ENCODE measurements at places on chromosomes 6 and 20.
A peak's percentile ranks its signal among the peaks of the same experiment; 100 is the strongest.

DNA sequence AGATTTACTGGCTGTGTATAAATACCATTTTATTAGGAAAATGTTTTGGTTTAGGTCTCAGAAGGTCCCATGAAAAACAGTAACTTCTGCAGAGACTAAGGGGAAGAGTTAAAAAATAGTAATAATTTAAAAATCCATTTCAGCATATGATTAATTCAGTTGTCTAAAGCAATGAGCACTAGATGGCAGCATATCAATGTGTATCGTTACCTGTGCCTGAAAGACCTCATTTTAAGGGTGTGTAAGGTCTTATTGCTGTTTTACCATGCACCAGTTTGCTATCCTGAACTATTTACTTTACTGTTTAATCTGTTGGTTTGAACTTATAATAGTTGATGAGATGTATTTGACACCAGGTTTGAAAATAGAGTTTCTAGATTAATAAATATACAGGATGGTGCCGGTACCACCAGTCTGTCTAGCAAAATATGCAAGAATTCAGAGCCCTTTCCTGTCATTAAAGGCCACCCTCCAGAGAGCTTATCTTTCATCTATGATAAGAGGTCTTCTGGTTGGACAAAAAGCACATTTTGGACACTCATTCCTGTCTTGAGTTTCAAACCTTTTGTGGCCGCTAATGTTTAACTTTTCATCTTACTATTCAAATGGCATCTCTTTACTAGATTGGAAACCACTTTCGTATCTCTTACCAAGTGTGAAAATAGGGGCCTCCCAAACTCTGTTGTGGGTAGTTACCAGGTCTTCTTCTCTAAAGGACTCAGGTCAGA is 8.9 kb upstream of the AHI1 start:
- peak; percentile 30 for DNase-seq

DNA sequence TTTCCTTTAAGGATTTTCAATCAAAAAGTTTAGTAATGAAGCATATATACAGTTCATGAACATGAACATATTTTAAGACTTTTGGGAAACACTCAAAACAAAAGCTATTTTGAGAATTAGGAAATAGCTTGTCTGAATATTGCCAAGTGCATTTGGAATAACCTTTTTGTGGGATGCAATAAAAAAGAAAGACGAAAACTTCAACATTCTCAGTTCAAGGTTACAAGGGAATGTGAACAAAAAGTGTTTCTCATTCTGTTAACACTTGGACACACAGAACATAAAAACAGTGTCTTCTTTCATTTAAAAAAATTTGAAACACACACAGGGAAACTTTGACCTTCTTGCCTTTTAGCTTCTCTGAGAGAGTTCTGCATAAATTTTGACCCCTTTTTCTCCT is 72.7 kb upstream of the TCF21 start:
- DNase-seq, result no peak

DNA sequence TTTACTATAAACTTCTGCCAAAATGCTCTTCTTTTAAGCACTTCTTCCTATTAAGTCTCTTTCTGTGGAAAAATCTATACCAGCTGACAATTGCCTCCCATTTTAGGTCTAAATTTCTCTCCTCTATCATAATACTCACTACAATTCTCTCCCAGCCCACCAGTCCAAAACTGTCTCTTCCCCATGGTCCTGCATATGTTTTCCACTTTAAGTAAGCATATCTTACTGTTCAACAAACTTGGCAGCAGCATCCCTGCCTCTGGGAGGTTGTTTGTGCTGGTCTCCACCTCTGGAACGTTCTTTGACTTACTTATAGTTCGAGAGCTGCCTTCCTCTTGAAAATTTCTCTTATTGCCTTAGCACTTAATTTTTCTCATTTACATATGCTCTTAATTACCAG is 180.5 kb downstream of the COL12A1 start:
- no peak for DNase-seq

- DNase-seq, result no peak
Observed at GRCh38 chr20:41476013-41476441, 109.4 kb upstream of the EMILIN3 start.

DNA sequence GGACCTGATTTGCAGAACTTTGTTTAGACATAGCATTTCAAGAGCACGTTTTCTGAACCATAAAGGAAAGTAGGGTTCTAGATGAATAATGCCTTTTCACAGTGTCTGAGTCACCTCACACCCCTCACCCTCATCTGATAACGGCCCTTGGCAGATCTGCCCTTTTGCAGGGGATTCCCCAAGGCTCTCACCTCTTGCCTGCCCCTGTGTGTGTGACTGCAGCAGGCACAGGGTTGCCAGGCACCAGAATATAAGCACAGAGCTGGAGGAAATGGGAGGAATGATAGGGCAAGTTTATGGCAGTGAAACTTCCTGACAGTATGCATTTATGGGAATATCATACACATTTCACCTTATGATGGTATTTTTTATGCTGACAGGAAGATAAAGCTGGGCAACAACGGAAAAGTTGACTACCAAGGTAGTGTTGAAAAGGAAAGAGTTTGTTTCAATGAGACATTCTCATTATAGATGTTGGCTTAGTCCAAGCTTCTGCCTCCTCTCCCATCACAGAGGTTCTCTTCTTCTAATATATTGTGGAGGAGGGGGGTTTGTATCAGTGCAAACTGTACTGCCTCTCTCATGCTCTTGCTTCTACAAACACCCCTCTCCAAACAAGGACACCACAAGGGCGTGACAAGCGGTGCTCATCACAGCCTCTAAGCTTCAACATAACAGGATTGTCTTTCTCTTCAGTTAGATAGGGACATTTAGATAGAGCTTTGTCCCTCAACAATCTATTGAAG is 101.5 kb upstream of the BACH2 start:
- DNase-seq, result peak; percentile 86

DNA sequence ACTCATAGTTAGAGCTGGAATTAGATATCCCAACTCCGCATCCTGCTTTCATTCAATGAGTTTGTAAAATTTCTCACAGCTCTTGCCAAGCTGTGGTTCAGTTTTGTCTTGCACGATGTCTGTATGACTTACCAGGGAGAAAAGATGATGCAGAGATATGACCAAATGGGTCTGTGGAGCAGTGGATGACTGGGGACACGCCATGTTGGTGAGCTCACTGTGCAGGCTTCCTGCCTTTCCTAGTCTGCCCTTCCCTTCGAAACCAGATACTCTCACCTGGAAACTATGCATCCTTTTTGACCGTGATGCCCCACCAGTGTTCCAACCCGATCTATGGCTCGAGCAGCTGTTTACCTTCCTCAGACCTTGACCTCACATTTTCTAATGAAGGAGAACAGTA is 262.7 kb upstream of the BMP2 start:
- no peak for DNase-seq

- DNase-seq, result no peak
Observed at GRCh38 chr6:162821102-162821501, 93.3 kb downstream of the PACRG start.

DNA sequence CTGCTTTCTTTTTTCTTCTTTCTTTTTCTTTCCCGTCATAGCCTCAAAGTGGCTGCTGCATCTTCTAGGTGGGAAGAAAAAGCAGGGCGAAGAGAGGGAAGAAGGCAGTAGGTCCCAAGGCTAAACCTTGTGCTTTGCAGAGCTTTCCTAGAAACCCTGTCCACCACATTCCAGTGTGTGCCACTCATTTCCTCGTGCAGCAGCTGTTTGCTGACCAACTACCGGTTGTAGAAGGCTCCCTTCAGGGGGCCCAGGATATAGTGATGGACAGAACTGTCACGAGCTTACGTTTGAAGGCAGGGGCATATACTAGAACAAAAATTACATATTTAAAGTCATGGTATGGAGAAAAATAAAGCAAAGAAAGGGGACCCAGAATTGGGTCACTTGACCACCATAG is 103.0 kb downstream of the SASH1 start:
- DNase-seq, result no peak

- DNase-seq, result no peak
Observed at GRCh38 chr20:13422637-13423036, 201.6 kb downstream of the ISM1 start.

DNA sequence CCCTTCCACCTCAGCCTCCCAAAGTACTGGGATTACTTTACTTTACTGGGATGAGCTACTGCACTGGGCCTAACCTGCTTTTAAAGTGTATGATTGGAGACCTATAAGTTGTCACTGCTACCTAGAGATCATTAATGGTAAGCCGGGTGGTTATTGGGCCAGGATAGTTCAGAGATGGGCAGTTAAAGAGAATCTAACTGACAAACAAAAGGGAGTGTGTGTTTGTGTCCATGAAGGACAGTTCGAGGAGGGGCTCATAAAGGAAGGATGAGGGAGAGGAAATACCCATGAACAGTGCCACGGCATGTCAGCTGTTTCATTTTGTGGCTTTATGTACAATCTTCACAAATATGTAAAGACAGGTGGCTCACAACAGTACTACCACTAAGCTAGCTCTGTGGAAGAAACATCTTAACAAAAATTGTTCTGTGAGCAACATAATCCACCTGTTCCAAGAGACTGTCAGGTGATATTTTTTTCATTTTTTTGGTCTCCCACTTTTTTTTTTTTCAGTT is 69.7 kb upstream of the FAM8A1 start:
- no peak for DNase-seq

DNA sequence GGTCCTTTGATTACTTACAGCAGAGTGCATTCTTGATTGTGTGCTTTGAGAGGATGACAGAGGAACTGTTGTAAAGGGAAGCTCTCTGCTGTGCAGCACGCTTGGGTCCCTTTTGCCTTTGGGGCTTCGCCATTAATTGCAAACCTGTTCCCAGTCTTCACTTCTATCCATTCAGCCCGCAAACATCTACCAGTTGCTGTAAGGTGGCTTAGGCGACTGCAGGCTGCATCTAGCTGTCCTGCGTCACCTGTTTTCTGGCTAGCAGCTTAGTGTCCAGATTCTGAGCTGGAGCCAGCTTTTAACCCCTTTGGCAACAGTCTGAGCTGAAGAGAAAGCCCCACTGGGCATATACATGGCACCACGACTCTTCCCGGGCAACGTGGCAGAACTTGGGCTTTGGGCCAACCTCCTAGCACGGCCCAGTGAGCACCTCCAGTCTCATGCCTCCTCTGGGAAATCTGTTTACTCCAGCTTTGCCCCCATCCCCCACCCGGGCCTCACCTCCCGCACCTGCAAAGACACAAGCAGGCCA is 2.5 kb upstream of the FASTKD5 start:
- no peak for DNase-seq

DNA sequence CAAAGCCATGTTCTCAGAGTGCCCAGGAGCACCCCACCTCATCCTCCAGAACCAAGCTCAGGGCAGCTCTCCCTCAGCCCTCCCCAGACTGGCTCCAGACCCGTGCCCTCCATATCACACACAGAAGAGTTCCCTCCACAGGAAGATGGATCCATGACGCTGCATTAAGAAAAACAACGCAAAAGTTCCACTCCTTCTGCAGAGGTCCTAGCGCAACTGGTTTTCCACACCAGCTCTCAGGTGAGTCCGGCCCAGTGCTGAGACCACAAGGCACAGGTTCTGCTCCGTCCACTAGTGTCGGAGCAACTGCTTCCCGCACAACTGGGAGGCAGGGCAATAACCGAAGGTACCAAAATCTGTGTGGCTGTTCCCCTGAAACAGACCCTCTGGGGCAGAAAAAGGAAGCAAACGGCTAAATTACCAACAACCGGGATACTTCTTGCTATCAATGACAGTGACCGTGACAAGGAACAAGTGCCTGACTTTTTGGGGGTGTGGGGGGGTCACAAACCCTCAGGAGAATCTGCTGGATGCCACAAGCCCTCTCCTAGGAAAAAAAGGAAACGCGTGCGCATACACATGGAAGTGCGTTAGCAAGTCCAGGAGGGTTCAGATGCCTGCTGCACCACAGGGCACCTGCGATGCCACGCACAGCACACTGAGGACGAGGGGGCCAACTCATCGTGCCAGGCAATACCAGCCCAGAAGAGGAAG is 49.2 kb downstream of the MYH7B start:
- DNase-seq, result no peak

DNA sequence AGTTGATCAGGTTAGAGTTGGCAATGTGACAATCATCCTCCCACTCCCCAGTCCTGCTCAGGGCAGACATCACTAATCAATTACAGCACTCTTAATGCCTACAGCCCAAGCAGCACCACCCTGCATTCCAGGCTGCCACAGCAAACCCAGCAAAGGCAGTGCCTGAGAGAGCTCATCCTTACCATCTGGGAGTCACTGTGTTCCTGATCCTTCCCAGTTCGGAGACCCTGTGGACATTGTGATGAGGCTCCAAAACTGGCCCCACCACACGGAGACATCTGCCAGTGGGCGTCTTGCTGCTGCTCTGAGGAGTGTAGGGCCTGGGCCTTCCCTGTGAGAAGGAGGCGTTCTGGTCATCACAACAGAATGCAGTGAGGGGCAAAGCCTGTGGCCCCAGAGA is 216.5 kb upstream of the CST7 start:
- DNase-seq, result no peak

DNA sequence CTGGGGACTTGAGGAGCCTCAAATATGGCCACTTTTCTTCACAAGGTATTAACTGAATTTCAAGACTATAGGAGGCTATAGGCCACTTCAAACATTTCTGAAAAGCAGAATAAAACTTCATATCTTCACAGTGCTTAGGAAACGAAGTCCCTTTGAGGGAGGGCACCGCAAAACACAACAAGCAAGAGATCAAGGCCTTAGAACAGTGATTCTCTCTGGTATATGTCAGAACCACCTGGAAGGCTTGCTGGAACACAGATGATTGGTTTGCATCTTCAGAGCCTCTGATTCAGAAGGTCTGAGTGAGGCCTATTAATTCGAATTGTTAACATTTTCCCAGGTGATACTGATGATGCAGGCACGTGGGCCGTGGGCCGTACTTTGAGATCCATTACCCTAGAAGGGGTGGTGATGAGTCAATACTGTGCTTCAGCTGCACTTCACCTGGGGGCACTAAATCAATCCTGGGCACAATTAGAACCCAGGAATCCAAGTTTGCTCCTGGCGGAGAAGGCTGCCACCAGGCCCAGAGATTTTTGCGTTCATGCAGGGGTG is 10.7 kb downstream of the SUN5 start:
- DNase-seq, result no peak

GRCh38 chr20:32034581-32035425 is 17.2 kb upstream of the HCK start:
- DNase-seq, result no peak

- no peak for DNase-seq
Observed at GRCh38 chr6:167921831-167922230, 75.6 kb upstream of the KIF25 start.

GRCh38 chr20:53561505-53561904 is 32.1 kb downstream of the ZNF217 start:
- DNase-seq, result no peak

- no peak for DNase-seq
Observed at GRCh38 chr6:25342802-25343201, 63.6 kb downstream of the CARMIL1 start.

DNA sequence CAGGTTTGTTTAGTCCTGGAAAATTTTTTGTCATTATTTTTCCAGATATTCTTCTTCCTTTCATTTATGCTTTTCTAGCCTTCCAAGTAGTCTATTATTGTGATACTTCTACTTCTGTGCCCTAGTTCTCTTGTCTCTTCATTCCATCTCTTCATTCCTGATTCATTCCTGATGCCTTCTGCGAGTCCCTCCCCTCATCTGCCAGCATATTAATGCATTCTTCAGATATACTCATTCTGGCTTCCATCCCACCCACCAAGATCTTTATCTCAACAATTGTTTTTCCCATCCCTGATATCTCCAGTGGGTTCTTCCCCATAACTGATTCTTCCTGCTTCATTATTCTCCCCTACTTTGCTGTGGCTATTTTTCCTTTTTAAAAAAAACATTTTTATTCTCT is 35.2 kb downstream of the ALDH5A1 start:
- no peak for DNase-seq
